Activated B cell treated with CpG ODN at 0.5 μM for 24 hours (primary cell): ENCODE measurements at places on chromosomes 4 and X.

GRCh38 chr4:113584407-113585150, 177.0 kb downstream of the CAMK2D start:
- DNase-seq = no peak
- peaks cover 20% of the 10 kb centered on the region for H3K36me3 ChIP-seq
- no peak overlapping the region for H3K4me3 ChIP-seq
- H3K4me1 ChIP-seq = peaks cover 62% of the 10 kb centered on the region
- peak overlapping the region; percentile 64 for H3K27ac ChIP-seq

DNA sequence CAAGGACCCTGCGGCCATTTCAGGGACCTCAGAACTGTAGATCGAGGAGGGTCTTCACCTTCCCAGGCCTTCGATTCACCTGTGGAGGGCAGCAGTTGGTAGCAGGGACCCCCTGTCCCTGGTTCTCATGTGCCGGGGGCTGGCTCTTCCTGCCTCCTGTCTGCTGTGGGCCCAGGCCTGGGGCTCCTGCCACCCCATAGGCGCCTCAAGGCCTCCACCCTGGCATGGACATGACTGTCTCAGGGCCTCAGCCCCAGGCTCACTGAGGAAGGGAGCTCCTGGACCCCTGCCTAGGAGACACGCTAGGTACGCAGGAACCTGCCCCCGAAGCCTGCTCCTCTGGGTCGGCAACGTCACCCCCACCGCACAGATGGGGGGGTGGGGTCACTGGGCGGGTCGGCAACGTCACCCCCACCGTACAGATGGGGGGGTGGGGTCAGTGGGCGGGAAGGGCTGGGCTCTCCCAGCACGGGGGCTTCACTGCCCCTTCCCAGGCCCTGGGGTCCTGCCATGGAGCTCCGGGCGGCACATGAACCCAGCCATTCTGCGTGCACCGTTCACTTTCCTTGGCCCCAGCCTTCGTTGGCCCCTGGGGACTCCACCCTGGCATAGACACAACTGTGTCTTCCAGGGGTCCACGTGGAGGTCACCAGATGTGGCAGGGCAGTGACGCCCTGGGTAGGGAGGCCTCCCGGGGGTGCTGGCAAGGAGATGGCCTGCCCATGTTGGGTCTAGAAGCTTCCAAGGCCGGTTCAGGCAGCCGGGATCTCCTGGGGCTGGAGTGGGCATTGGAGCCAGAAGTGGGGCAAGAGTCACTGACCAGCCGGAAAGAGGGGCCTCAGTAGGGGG, 3.5 kb upstream of the HGFAC start:
- no peaks in the 10 kb centered on the region for H3K27me3 ChIP-seq
- no peak overlapping the region for H3K27ac ChIP-seq
- H3K36me3 ChIP-seq = no peaks in the 10 kb centered on the region
- H3K4me3 ChIP-seq = no peak overlapping the region

GRCh38 chr4:168919706-168920324, 90.2 kb downstream of the CBR4 start:
- H3K27me3 ChIP-seq = no peaks in the 10 kb centered on the region
- H3K27ac ChIP-seq = no peak overlapping the region

- no peaks in the 10 kb centered on the region for H3K27me3 ChIP-seq
- no peak overlapping the region for H3K4me3 ChIP-seq
- H3K4me1 ChIP-seq = peaks cover 48% of the 10 kb centered on the region
Observed at GRCh38 chrX:1451251-1451660, 1.5 kb downstream of the ASMTL start.
